ENCODE measurements at places on chromosomes 2 and 18.

DNA sequence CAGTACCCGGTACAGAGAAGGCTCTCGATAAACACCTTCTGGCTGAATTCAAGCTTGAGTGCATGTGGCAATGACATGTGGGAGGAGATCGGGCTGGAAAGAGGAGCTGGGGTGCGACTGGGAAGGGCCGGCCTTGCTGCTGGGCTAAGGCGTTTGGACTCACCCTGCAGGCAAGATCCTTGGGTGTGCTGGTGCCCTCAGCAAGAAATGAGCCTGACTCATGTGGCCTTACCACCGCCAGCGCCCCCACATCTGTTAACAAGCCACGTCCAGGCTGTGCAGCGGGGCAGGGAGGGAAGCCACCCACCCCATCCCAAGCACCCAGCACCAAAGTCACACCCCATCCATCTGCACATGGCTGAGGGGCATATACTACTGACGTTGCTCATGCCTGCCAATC, 1.3 kb downstream of the HS1BP3 start:
- DNase-seq = no peak

- no peak for DNase-seq
These were observed 114.6 kb downstream of the ZEB2 start for GRCh38 chr2:144405321-144405720.

GRCh38 chr18:58692422-58693185, 21.3 kb downstream of the MALT1 start:
- DNase-seq = no peak

- DNase-seq = no peak
These were observed 134.2 kb upstream of the RND3 start for GRCh38 chr2:150621526-150622213.

GRCh38 chr18:49139766-49140165, 189.0 kb upstream of the SMAD7 start:
- no peak for DNase-seq

Data from SW480 (cell line).